Stimulated activated CD4-positive, alpha-beta T cell treated with anti-CD3 and anti-CD28 coated beads, Interleukin-1b, Interleukin-23, amount 100 ng/mL, for 24 hours (primary cell): ENCODE measurements at places on chromosomes 7 and 10.

DNA sequence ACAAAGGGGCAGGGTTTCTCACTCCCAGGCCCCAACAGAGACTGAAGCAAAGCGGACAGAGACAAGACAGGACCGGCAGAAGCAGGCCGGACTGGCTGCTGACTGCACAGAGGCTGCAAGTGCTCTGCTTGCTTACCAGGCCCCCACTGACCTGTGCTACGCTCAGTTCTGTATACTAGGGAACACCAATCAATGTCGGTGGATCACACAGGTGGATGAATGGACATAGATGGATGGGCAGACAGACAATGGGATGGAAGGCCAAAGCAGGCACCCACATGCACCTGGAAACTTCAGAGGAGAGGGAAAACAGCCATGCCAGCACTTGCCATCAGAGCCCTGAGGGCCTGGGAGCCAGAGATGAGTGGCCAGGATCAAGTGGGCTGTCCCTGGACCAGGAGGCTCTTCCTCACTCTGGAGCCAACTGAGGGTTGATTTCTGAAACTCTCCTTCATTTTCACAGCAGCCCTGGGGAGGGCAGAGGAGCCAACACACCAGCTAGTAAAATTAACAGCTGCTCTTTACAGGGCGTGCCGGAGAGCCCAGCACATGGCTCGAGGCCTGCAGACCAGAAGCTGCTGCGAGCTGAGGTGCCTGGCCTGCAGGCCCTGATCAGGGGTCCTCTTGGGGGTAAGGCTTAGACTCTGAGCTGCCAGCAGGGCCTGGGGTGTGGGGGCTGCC is 243.6 kb downstream of the KCNMA1 start:
- no peak for DNase-seq

GRCh38 chr7:35694161-35694783 is 663 bp downstream of the HERPUD2 start:
- no peak for DNase-seq

DNA sequence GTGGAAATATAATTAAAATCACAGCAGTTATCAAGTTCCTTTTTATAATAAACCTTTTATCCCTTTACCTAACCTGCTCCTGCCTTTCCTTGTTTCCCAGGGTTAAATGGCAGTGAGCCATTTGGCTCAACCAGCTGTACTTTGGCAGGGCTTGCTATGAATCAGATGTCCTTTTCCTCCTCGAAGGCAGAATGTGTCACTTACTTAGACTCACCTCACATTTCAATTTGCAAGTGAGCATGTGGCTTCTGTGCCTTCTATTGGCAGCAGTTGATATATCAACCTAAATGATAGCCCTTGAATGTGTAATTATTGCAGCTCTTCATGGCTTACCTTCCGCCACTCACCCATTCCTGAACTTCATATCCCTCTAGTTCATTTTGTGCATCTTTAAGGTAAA is 301.7 kb downstream of the CSTF2T start:
- DNase-seq: no peak

GRCh38 chr10:72089618-72090017 is 1.3 kb upstream of the SPOCK2 start:
- no peak for DNase-seq

DNA sequence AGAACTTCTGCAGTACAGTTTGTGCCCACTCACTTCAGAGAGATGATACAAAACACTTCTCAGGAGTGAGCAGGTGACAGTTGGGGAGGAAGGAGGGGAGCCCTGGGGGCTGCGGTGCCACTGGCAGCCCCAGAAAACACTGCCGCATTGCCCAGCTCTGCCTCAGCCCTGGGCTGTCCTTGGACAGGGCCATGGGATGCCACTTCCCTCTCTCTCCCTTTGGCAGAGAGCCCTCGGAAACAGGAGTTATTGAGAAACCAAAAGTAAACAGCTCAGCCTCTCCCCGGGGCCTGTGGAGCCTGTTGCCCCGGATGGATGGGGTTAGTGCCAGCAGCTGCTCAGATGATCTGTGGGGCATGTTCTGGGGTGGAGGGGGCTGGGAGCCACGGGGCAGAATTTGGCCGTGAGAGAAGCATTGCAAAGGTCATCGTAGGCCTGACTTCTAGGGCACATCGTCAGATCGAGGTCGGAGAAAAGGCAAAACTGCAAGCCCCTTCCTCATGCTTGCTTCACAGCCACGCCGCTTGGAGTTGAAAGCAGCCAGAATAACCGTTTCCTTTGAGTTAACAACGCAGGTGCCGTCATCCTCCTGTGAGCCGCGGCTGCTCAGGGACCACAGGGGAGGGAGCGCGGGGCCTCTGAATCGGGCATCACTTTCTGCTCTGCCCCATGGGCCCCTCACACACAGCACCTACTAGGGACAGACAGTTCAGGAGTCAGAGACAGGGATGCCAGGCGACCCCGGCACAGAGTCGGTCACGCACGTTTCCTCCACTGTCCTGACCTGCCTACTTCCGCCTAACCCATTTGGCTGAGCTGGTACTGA is 256.4 kb downstream of the CAMK1D start:
- DNase-seq: peak; percentile 15

DNA sequence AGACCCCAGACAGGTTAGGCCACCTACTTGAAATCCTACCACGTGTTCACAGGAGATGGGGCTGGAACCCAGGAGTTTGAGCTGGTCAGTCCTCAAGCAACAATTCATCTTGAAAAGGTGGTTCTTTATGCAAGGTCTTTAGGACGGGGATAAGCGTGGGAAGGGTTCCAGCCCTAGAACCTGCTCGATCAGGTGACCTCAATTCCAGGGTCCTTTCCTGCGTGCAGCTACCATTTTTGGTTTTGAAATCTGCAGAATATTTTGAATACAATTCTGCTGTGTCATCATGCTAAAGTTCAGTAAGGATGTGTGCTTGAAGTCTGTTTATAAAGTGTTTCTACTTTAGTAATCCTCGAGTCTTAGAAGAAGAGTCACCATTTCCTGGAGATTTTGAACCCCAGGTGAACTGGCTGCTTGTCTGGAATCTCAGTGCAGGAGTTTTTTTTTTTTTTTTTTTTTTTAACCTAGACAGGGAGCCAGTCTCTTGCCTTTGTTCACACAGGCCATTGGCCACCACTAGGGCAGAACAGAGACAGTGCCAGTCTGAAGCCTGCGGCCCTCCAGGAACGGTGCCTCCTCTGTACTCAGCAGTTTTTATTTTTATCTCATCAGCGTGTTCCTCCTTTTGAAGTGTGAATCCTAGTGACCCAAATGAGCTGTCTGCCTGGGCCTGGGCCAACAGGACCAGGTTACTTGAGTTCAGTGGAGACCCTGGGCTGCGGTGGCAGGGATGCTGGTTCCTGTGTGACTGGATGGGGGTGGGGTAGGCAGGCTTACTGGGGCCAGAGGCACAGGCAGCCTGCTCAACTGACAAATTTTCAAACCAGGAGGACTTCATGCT is 54.6 kb downstream of the EEPD1 start:
- DNase-seq: no peak

DNA sequence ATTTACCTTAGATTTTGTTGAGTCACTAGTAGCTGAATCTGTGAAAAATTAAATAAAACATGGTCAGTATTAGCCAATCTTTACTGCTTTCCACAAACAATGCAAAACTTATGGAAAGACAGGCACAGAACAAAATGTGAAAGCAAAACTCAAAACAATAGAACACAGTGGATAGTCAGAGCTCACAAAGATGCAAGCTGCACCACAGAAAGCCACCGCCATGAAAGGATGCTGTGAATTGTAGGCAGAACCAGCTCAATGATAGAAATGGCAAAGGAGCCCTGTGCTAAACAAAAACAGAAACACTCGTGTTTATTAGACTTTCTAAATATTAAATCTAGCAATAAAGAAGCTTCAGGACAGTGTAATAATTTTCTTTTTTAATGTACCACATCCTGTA is 134.4 kb downstream of the ARHGAP21 start:
- DNase-seq: no peak

DNA sequence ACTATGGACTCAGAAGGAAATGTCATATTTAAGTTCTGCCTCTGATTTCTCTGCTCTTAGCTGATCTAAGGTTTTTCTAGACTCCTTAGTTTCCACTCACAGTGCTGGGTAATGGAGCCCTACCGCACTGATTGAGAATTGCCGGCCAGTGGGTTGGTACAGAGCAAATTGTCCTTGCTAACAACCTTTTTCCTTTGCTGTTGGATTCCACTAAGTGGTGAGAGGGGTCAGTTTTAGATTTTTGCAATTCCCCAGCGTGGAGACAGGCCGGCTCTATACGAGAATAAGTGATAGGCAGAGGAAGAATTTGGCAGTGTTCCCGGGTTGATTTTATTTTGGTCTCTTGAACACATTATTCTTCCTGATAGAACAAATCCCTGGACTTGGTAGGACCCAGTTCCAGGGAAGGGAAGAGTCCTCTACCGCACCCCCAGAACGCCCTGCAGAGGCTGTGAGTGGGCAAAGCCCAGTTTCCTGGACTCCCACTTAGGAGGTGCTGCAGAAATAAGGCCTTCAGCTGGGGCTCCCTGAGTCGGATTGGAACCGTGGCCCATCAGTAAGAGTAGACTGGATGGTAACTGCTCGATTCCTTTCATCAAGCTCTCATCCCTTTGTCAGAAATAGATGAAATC is 3.0 kb upstream of the NRP1 start:
- DNase-seq: no peak

DNA sequence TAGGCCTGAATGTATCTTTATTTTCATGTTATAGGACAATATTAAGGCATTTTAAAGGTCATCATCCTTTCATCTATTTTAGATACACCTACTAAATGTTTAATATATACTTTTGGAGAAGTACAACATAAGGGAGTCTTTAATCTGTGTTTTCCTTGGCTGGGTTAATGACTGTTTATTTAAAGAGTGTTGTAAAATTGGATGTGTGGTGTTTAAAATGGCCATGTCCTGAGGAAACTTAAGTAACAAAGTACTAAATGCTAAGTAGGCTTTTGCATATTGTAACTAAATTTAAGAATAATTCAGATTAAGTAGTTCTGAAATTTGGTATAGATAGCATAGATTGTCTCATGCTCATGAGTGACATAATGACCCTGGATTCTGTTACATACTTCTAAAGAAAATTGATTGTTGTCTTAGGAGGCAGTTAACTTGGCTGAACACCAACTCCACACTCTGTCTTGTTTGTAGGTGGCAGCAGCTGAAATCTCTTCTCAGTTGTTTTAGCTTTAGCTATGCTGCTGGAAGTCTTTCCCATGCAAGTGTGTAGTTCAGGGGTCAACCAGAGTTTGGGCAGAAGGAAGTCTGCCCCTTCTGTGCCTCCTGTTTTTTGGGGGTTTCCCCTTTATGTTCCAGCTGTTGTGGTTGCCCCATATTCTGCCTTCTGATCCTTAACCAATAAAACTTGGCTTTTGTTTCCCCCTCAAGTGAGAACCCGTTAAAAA is 29.2 kb downstream of the DLD start:
- DNase-seq: no peak

GRCh38 chr10:101831169-101831811 is 12.3 kb downstream of the KCNIP2 start:
- no peak for DNase-seq

GRCh38 chr10:28054228-28054860 is 55.5 kb upstream of the ODAD2 start:
- DNase-seq: no peak

DNA sequence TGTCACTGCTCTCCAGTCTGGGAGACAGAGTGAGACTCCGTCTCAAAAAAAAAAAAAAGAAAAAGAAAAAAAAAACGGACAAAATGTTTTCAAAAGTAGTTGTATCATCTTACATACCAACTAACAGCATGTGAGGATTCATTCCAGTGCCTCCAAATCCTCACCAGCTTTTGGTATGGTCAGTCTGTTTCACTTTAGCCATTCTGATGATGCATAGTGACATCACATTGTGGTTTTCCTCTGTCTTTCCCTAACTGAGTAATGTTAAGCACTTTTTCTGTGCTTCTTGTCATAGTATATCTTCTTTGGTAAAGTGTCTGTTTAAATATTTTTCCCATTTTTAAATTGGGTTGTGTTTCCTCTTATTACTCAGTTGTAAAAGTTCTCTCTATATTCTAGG is 251.4 kb upstream of the CTBP2 start:
- no peak for DNase-seq

DNA sequence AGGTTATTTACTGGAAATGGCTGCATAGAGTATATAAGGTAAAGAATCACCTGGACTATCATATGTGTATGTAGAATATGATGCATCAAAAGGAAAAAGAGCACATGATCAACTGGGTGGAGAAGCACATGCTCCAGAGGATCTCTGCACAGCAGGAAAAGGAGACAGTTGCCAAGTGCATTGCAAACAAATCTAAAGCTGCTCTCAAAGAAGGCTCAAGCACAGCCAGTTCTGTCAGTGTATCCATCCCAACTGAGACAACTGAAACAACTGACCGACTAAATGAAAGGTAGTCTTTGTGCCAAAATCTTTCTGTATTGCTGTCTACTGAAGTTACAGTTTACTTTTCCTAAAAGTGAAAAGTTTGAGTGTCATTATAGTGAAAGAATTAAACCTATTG is 83.2 kb upstream of the SGCE start:
- DNase-seq: no peak

DNA sequence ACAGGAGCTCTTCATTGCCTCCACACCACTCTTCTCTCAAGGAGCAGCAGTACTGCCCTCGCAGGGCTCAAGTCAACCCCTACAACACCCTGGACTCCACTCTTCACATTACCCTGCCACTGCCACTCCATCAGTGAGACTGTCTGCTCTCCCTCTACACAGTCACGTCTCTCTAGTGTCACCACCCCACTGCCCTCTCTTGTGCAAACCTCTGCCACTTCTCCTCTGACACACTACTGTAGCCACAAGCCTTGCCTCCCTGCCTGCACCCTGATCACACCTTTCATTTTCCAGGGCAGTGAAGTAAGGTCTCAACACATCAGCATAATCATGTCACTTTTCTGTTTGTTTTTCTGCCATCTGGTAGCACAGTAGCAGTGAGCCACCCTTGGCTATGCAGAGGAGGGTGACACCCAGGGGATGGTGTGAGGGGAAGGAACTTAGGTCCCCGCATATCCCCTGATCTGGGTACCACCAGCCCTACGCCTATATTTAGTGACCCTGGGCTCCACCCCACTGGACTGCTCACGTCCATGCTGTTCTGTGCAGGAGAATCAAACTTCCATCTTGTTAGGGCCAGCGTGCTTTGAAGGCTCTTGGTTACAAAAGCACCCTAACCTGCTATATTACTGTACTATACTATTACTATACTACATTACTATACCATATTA is 1.6 kb downstream of the C10orf143 start:
- DNase-seq: no peak
